Stimulated activated CD8-positive, alpha-beta memory T cell treated with anti-CD3 and anti-CD28 coated beads, Interleukin-7, amount 100 ng/mL, for 24 hours (primary cell): ENCODE measurements at places on chromosomes 3 and 15.

- no peak for DNase-seq
These were observed 1.2 kb downstream of the MKRN3 start for GRCh38 chr15:23566651-23567050.

DNA sequence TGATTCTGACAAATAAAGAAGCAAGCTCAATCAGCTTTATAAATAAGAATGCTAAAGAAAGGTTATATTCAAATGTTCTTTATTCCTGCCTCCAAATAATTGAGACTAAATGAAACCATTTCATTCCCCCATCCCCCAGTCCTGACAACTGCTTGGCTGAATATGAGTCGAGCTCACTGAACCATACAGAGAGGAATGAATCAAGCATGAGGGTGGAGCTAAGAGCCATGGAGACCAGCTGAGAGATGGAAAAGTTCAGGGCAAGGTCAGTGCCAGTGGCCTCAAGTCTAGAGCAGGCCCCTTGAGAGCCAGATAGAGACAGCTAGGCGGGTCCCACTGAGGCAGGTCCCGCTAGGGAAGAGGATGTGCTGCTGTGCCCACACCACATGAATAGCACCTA lies 188.7 kb upstream of the EIF1B start:
- no peak for DNase-seq

- no peak for DNase-seq
These were observed 20.9 kb downstream of the ASB7 start for GRCh38 chr15:100623301-100623700.

DNA sequence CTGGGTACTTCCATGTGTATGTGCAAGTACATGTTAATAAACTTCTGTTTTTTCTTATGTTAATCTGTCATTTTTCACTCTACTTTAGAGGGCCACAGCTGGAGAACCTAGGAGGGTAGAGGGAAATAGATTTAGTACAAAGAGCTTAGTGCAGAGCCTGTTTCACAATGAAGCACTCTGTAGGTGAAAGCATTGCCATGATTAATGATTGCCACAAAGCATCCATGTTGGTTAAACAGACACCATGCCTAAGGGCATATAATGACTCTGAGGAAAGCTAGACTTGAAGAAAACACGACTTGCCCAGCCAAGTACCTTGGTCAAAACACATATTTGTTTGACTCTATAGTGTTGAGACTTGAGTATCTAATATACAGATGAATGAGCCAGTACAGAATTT lies 338.4 kb downstream of the FHIT start:
- DNase-seq: no peak

DNA sequence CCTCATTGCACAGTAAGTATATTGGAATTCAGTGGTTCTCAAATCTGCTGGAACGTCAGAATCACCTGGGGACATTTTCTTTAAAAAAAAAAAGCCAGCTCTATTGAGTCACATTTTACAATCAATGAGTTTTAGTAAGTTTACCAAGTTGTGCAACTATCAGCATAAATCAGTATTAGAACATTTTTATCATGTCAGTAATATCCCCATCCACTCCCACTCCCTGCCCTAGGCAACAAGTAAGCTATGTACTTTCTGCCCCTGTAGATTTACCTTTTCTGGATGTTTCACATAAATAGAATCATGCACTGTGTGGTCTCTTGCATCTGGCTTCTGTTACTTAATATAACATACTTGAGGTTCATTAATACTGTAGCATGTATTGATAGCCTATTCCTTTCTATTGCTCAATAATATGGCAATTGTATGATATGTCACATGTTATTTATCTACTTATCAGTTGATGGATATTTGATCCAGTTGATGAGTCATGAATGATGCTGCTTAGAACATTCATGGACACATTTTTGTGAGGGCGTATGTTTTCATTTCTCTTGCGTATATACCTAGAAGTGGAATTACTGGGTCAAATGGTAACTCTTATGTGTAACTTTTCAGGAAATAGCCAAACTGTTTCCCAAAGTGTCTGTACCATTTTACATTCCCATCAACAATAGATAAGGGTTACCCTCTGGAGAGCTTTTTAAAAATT lies 180.5 kb downstream of the THSD4 start:
- DNase-seq: no peak

DNA sequence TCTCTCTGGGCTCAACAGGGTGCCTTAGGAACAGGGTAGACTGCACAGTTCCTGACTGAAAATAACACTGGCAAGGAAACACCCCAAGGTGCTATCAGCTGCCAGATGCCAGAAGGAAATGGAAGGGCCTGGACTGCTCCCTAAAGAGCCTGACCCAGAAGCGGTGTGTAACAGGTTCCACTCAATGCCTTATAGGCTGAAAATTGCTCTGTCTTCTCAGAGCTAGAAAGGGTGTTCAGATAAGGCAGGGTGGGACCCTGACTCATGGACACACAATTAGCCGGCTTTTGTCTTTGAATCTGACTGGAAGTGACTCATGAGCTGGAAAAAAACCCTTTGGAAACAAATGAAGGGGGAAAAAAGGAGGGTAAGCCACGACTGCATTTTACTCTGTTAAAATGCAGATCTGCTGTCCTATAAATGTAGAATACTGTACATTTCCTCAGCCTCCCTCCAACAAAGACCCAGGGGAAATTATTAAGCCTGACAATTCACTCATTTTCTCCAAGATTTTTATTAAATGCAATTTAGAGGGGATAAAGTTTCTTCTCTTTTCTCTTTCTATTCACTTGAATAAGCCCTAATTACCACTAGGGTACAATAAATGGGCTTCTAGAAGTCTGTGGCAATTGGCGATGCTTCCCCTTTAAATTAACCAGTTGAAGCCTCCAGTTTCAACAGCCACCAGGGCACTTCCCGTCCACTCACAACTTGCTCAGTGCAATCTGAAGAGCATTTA lies 160.2 kb upstream of the TBL1XR1 start:
- no peak for DNase-seq

GRCh38 chr3:185976977-185977678 lies 39.3 kb upstream of the TRA2B start:
- peak; percentile 88 for DNase-seq

DNA sequence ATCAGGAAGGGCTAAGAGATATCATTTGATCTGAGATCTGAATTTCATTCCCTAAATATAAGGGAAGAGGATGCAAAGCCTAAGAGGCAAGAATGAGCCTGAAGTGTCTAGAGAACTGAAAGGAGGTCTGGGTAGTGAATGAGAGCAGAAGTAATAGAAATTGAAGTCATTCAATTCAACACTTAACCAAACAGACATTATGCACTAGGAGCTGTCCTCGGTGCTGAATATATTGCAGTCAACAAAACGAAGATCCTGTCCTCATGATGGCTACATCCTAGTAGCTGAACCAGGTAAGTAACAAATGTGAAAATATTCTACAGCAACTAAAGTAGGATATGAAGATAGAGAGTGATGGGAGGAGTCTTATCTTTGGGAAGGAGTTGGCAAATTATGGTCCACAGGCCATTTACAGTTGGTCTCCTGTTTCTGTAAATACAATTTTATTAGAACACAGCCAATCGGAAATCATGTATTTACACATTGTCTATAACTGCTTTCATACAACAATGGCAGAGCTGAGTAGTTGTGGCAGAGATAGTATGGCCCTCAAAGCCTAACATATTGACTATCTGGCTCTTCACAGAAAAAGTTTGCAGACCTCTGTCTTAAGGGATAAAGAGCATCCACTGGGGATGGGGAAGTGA lies 192.9 kb upstream of the CADPS start:
- no peak for DNase-seq
